ENCODE measurements at places on chromosomes 2 and 18.

GRCh38 chr2:205706769-205707381, 24.6 kb downstream of the NRP2 start:
- DNase-seq: no peak

DNA sequence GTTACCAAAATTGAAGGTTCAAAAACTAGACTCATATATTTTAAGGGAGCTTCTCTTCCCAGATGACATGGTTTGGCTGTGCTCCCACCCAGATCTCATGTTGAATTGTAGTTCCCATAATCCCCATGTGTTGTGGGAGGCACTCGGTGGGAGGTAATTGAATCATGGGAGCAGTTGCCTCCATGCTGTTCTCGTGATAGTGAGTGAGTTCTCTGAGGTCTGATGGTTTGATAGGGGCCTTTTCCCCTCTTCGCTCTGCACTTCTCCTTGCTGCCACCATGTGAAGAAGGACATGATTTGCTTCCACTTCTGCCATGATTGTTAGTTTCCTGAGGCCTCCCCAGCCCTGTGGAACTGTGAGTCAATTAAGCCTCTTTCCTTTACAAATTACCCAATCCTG, 140.1 kb downstream of the MAIP1 start:
- no peak for DNase-seq

DNA sequence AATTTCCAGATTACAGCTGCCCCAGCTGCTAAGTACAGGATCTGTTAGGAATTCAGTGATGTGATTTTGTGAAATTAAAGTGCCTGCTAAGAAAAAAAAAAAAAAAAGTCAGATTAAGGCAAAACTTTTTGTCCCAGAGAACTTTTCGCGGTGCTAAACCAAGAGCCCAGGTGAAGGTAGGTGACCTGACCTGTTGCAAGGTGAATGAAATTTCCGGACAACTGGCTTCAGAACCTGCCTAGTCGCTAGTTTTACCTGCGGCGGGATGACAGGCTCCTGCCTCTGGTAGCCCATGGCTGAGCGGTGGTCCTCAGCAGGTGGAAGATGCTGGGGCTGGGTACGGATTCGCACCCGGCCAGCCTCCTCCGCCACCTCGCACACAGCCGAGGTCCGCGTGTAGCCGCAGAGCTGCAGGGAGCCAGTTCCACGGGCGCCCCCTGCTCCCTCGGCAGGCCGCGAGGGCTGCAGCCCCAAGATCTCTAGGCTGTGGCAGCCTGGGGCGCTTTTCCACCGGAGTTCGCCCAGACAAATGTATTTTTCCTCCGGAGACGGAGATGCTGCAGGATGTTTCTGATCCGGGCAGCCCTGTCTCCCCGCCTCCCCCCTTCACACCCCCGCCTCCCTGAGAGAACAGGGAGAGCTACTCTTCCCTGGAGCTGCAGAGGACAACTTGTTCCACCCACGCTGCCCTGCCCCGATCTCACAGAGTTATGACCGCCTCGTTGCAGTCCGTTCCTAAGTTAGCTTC, at the start of gene SLC38A11:
TSS of gene SLC38A11 (minus strand) at position 572 of the 748 bp plus-strand sequence. CDS start at position 294, 278 bp downstream.
- DNase-seq: no peak

GRCh38 chr18:79402977-79403722, 7.4 kb downstream of the NFATC1 start:
- DNase-seq: no peak

DNA sequence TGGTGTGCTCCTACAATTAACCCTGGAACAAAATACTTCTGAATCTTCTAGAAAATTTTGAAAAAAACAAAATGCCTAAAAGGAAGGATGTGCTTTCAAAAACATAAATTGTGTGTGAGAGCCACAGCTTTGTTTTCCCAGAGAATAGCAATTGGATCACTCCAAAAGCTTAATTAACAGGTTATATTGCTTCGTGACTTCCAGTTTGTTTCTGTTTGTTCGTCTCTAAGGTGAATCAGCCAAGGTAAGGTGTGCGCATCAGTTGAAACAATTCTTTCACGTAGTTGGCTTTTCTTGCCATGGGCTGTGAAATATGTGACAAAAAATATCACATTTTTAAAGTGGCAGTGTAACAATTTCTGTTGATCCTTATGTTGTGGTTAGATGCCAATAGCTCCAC, 90.3 kb upstream of the BARD1 start:
- no peak for DNase-seq

GRCh38 chr2:11963966-11964365, 217.5 kb downstream of the LPIN1 start:
- DNase-seq: no peak

DNA sequence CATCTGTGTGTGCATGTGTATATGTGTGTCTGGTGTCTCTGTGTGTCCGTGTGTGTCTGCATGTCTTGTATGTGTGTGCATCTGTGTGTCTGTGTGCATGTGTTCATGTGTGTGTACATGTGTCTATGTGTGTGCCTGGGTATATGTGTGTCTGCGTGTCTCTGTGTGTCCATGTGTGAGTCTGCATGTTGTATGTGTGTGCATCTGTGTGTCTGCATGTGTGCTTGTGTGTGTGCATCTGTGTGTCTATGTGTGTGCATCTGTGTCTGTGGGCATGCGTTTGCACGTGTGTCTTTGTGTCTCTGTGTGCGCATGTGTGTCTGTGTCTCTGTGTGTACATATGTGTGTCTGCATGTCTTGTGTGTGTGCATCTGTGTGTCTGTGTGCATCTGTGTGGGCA, 207.7 kb downstream of the TNS1 start:
- DNase-seq: no peak

DNA sequence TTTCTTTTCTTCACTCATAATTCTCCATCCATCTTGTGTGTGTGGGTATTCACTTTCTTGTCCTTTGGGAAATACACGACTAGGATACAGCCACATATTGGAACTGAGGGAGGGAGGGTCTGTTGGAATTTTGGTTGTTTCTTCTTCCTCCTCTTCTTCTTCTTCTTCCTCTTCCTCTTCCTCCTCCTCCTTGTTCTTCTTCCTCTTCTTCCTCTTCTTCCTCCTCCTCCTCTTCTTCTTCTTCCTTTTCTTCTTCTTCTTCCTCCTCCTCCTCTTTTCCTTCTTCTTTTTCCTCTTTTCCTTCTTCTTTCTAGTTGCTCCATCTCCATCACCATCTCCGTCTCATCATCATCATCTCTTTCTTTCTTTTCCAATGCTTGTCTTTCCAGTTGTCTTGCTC, 1307.3 kb upstream of the ZEB2 start:
- DNase-seq: no peak

DNA sequence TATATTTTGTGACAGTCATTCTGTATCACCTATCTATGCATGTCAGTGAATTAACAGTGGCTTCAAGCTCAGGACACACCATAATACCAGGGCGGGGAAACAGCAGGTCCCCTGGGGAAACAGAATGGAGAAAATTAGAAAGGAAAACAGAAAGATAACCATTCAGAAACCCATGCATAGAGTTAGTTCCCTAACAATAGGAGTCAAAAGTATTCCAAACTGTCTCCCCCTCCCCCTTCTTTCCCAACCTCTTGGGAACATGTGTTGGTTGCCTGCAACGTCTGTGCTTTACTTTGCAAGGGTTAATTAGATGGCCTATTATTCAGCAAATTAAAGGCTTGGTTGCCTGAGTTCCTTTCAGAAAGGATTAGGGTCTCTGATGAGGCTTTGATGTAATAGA, 176.4 kb downstream of the MYO3B start:
- no peak for DNase-seq

- DNase-seq: no peak
Measured at GRCh38 chr18:79787865-79788733, 9.6 kb upstream of the KCNG2 start.

DNA sequence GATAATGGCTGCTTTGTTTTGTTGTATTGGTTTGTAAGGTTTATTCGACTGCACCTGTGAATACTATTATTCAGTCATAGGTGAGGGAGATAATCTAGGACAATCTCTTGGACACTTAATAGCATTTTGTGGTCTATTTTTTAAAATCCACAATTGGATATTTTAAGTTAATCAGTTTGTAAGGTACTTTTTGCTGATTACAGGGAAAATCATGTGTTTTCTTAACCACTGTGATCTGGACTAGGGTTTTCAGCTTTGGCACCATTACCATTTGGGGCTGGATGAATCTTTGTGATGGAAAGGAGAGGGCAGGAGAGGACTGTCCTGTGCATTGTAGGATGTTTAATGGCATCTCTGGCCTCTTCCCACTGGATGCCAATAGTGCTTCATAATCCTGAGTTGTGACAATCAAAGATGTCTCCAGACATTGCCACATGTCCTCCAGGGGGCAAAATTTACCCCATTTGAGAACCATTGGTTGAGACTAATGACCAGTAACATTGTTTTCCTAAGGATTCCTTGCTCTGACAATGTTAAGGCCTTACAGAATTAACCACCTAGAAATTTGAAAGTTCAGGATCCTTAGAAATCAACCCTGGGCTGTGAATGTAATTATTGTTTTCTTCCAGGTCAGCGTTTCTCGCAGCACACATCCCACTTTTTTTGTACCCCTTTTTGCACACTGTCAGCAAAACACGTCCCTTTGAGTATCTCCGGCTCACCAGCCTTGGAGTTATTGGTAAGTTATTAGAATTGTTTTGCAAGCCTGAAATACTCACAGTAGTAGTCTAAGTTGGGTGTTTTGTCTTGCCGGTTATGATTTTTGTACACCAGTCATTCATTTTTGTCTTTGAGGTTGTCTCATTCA, 15.6 kb downstream of the CNOT9 start:
- DNase-seq: no peak

- no peak for DNase-seq
Measured at GRCh38 chr2:239695106-239695727, 294.4 kb upstream of the HDAC4 start.

DNA sequence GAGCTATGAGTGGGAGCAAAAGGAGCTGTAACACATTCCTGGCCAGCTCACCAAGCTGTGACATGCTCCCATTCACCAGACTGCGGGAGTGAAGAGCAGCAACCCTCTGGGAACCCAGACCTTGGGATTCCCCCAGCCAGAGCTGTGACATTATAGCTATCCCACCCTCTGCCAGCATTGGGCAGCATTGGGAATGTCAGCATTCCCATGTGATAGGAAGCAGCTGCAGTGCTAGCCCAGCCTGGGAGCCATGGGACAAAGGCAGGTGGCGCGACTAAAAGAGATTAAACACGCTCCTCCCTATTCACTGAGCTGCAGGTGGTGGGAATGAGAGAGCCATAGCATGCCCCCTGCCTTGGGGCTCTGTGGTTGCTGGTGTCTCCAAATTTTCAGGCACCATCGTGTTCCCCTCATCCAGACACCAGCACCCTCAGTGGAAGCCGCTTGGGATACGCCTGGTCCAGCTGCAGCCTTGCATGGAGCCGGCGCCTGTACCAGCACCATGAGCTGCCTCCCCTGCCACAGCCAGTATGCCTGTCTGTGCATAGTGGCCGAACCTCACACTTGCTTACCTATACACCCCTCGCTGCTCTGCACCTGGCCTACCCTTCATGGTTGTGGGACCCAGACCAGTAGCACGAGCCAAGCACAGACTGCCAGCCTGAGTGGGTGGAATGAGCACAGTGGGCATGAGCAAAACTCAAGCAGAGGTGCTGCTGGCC, 695.6 kb upstream of the GCFC2 start:
- DNase-seq: no peak

DNA sequence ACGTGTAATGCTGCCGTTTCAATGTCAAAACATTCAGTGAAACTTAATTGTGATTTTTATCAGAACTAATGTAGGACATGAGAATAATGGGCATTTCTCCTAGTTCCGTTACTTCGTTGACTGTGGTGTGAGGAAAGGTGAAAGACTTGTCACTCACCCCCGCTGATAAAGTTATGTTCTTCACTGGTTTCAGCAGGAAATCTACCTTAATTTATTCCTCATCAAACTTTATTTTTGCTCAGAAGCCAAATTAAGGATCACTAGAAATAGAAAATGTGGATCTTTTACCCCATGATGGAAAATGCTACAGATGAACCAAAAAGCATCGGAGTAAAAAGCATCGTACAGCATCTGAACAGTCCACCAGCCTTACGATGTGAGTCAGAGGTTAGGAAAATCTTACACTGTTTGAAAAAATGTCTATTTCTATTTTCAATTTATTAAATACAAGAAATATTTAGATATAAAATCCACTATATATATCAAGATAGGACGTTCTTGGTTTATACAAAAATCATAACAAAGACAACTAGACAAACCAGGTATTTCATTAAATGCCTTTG, 1.0 kb upstream of the ROCK1 start:
- no peak for DNase-seq

- no peak for DNase-seq
Measured at GRCh38 chr2:207412787-207413310, 116.9 kb upstream of the CREB1 start.

DNA sequence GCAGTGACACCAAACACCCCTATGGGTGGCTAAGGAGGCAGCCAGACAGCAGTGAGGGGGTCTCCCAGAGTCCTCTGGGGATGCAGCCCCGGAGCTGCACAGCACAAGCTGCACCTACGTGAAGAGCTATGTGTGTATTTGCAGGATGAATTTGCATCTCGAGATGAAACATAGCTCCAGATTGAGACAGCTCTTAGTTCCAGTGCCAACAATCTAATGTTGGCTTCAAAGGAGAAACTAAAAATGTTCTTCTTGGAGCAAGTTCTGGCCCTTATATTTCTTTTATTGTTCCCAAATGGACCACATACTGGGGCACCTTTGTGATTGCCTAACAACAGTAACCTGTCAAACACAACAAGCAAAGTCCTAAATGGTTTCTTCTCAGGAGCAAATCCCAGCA, 233.9 kb downstream of the SLC4A3 start:
- DNase-seq: no peak

DNA sequence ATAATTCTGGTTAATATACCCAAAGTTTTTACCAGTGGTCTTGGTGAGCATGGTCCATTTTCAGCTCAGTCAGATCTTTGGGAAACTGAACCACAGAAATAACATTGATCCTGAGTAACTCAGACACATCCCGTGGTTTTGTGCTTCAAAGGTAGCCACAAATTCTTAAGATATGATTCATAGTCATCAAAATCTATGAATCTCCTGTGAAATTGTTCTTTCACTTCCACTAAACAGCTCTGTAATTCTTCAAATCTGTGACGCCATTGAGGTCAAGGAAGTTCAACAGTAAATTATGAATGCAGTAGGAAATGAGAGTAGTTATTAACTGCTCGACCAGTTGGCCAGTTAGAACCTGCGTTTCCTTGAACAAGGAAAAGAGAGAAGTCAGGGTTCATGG, 147.3 kb downstream of the IRS1 start:
- DNase-seq: no peak

DNA sequence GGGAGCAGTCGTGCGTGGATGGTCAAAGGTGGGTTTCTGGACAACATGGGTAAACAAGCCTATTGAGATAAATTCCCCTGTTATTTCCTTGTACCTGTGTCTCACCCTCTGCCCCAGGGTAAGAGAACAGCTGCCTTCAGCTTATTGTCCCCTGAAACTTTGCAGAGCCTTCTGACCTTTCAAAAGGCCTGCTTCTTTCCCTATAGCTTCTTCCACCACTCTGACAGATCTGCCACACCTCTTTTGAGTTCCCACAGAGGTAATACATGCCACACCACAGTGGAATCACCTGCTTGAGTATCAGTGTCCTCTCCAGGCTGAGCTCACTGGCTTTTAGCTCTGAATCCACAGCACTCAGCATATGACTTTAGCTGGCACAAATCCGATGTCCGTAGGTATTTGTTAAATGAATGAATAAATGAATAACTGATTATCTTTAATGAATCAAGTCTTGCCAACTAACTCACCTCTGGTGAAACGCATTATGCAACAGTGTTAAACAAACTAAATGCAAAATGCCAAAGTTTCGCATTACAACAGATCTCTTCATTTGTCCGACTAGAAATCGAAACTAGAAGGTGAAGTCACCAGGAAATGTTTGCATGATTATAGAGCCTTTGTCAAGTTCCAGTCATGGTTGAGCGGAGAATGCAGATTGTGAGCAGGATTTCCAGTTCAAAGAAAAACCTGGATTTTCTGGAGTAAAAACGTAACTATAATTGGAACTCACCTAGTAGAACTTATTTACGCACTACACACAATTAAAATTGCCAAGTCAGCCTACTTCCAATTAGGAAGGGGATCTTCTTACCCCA, 16.4 kb downstream of the DYNAP start:
- no peak for DNase-seq
